Activated T-cell treated with anti-CD3 and anti-CD28 coated beads for 24 hours (primary cell): ENCODE measurements at places on chromosomes 2 and 18.
A peak's percentile ranks its signal among the peaks of the same experiment; 100 is the strongest.

DNA sequence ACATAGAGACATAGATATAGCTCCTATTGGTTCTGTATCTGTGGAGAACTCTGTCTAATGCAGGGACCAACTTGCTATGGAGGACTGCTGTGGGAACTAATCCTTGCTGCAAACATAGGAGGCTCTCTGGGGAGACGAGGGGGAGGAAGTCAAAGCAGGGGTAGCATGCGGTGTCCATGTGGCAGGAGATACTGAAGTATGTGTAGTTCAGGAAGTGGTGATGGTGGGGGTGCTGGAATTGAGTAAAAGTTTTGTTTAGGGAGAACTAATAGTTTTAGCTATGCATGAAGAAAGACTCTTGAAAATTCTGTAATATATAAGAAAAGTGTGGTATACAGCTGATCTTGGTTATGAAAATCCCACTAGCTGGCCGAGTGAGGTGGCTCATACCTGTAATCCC lies 62.0 kb downstream of the ANKRD44 start:
- no peak for DNase-seq

- DNase-seq, result peak; percentile 7
Measured at GRCh38 chr18:62339106-62339988, 14.2 kb downstream of the TNFRSF11A start.

GRCh38 chr2:105279126-105279525 lies 37.6 kb downstream of the GPR45 start:
- no peak for DNase-seq

DNA sequence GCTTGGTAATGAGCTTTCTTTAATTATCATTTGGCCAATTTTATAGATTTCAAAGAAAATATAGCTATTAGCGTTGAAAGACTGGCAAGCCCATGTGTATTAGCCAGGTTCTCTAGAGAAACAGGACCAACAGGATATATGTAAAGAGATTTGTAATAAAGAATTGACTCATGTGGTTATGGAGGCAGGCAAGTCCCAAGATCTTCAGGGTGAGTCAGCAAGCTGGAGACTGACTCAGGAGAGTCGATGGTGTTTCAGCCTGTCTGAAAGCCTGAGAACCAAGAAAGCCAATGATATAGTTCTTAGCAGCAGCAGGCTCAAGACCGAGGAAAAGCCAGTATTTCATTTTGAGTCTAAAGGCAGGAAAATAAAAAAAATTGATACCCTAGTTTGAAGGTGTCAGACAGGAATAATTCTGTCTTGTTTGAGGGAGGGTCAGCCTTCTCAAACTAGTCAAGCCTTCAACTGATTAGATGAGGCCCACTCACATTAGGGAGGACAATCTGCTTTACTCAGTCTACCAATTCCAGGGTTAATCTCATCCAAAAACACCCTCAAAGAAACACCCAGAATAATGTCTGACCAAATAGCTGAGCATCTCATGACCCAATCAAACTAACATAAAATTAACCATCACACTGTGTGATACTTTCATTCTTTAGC lies 78.3 kb upstream of the CRIM1 start:
- DNase-seq, result peak; percentile 20

- no peak for DNase-seq
Measured at GRCh38 chr2:96353606-96354101, 18.1 kb downstream of the NCAPH start.

- DNase-seq, result no peak
Measured at GRCh38 chr2:215755641-215756345, 257.6 kb downstream of the MREG start.

GRCh38 chr2:201798252-201798913 lies 8.0 kb upstream of the CDK15 start:
- no peak for DNase-seq
